ENCODE measurements at places on chromosomes 7 and 10.

DNA sequence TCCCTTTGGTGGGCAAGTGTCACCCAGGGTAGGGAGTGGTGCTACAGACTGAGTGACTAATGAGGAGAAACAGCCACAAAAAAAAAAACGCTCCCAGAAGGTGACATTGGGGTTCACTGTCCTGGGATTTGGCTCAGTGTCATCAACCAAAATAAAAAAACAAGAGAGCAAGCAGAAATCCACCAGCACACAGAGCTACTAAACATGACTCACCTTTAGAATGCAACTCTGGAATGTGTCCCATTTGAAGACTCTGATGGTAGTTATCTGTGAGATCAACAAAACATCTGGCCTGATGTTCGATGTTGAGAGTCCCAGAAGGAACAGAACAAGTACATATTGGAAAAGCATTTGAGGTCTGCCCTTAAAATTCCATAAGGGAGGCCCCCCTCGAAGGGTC lies 200.3 kb upstream of the LYZL2 start:
- no peak for DNase-seq

- DNase-seq: no peak
Observed at GRCh38 chr7:131164025-131164925, 163.4 kb upstream of the MKLN1 start.

DNA sequence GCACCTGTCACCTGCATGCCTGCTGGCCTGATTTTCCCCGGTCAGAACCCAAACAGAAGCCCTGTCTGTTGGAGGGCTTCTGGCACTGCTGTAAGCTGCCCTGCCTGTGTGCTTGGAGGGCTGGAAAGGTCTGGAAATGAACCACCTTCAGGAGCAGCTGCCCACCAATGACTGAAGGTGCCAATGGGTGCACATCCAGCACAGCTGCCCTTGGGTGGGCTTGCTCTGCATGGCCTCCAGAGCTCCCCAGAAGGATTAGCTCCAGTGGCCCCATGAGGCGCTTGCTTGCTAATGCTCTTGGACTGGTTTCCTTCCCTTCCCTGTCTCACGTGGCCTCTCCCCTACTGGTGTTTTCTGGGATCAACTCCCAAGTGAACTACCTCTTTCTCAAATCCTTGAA lies 43.2 kb downstream of the WDFY4 start:
- no peak for DNase-seq

DNA sequence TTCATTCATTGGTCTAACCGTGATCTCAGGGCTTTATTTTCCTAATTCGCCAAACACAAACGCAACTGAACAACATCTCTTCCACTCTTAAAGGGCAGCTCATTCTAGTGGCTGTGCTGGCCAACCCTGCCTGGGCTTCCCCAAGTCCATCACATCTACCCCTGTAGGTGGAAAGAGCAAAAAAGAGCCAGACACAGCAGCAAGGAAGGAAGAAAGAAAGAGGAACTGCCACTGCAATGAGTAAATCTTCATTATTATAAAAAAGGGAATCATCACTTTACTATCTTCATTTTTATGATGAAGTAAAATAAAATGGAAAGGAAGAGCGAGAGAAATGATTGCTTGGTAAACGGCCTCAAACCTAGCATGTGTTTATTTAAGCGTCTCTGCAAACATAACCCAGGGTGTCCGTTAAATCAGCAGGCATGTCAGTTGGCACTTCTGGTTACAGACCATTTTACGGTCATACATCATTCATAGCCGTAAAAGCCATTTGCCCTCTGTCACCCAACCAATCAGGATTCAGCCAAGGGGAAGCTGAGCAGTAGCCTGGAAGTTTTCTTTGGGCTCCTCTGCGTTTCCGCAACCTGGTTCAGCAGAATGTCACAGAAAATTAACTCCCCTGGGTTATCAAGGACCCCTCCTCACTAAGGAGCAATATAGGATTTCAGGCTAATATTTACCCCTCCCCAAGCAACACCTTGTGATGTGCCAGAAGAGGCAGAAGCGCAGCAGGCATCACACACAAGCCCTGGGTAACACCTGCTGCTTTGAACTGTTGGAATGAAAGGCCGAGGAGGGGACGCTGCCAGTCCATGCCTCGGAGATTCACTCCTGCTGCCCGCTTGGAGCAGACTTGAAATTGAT lies 234.0 kb downstream of the SNX10 start:
- DNase-seq: no peak

- DNase-seq: no peak
Observed at GRCh38 chr10:6516929-6517284, 63.2 kb downstream of the PRKCQ start.

- DNase-seq: no peak
Observed at GRCh38 chr7:151863386-151864079, 13.4 kb downstream of the PRKAG2 start.

DNA sequence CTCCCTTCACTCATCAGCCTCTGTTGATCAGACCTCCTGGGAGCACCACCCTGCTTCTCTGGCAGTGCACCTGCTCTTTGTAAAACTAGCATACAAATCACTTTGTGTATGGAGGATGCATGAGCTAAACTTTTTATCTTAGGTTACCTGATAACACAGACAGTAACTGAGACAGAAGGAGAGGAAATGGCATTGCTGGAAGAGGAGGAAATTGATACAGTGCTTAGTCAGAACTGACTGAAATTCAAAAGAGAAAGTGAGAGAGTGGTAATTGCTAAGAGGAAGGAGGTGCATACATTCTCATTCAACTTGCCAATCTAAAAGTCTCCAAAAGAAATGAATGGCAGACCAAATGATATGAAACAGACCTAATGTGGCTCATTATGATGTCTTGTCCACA lies 1120.7 kb downstream of the GATA3 start:
- DNase-seq: no peak
